Activated CD4-positive, alpha-beta T cell treated with anti-CD3 and anti-CD28 coated beads, Interleukin-2, amount 50 U/mL, for 1 hour (primary cell): ENCODE measurements at places on chromosomes 3 and 15.

DNA sequence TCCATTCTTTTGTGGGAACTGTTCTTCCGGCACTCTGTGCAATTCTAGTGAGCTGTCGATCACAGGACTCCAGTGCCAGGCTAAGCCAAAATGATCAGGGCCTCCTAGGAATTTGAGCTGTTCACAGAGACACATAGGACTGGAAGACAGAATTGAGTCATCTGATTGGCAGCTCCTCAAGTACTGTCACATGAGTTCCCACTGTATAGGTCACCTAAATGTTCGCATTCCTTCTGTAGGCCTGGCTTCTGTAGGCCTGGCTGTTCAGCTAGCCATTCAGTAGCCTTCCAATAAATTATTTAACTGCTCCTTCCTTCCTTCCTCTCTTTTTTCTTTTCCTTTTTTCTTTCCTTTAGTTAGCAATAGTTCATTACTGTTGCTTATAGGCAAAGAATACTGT is 4.3 kb downstream of the PROS1 start:
- no peak for DNase-seq

DNA sequence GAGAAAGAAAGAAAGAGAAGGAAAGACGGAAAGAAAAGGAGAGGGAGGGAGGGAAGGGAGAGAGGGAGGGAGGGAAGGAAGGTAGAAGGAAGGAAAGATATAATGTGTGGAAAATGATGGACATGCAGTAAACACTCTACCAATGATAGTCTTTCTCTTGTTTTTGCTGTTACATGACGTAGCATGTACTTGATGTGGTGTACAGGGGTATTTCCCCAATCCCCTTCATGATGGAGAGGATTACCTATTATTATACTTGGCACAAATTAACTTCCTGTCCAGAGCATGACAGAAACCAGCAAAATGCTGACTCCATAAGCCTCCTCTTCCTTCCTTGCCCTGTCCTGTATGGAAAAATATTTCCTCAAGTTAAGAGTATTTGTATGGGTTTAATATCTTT is 124.4 kb downstream of the B3GALNT1 start:
- DNase-seq, result no peak

- DNase-seq, result no peak
Measured at GRCh38 chr3:151330899-151331298, 1.6 kb upstream of the P2RY13 start.

DNA sequence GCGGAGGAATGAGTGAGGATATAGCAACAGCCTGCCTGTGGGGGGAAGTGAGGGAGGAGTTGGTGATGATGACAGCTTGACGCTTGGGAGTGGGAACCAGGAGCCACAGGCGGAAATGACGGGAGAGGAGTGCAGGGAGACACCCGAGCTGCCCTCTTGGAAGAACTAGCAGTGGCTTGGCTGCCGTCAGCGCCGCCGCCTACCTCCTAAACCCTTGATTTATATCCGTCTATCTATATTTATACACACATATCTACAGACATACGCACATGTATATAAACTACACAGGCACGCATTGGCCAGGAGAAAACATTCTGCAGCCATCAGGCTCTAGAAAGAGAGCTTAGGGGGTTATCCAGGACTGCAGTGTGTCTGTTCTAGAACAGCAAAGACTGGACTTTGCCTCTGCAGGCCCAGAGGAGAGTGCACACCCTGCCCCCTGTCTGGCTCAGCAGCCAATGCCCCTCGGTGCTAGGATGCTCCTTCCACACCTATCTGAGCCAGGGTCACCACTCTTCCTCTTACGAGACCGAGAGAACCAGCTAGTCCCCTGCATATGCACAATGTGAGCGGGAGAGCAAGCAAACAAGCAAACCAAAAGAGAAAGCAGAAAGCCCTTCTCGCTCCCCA is 45.3 kb upstream of the MAGEF1 start:
- no peak for DNase-seq

DNA sequence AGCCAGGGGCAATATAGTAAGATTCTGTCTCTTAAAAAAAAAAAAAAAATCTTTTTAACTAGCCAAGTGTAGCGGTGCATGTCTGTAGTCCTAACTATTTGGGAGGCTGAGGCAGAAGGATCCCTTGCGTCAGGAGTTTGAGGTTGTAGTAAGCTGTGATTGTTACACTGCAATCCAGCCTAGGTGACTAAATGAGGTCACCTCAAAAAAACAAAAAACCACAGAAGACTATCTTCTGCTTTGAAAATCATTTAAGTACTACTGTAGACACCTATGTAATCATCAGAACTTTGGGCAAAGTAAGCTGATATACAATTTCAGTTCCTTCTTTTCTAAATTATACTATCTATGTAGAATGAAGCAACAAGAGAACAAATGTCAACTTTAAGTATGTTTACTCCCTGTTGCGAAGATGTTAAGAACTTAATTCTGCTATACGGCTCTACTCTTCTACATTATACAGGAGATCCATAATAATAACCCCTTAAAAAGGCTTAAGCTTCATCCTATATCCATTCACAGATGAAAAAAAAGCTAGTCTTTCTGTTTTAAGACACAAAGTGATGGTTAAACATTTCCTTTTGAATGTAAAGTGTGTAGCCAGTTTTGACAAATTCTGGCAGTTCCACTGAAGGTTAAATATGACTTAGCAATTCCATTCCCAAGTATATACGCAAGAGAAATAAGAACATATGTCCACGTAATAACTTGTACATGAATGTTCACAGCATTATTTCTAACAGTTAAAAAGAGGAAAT is 15.2 kb downstream of the DAZL start:
- no peak for DNase-seq

DNA sequence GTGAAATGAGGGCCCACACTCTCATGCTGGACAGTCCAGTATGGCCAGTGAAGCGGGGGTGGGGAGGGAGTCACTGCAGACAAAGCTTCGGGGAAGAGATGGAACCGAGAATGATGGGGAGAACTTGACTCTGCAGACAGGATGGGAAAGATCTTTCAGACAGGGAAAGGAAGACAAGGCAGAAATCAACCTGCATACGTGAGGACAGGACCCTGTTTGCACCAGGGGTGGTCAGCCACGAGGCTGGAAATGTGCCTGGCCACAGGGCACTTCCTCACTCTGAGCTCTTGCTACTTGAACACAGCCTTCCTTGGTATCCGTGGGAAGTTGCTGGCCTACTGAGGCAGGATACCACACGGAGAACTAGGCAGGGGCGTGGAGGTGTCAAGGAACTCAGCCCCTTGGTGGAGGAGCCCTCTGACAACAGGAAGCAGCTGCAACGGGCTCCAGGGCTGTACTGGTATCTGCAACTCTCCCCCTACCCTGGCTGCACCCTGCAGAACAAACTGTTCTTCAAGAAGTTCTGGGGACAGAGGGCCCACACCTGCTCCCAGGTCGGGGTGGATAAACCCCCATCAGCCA is 9.3 kb upstream of the SRP14 start:
- DNase-seq, result no peak

GRCh38 chr3:20912406-20912805 is 726.4 kb upstream of the SGO1 start:
- no peak for DNase-seq

GRCh38 chr3:190375671-190376070 is 12.3 kb upstream of the CLDN16 start:
- DNase-seq, result no peak

- DNase-seq, result no peak
Measured at GRCh38 chr15:48645558-48646330, at the start of gene FBN1. Gene FBN1 (minus strand): TSS chr15:48645709. CDS start chr15:48644769, 940 bp downstream.

DNA sequence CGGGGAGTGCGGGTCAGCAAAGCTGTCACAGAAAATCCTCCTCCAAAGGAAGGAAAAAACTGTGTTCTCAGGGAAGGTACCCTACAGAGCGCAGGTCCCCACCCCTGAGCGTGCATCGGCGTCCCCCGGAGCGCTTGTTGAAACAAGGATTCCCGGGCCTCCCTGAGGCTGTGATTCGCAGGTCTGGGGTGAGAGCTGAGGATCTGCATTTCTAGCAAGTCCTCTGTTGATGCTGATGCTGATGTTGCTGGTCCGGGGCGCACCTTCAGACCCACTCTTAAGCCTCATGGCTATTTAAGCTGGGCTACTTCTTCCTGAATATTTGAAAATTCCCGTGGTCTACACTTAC is 226.2 kb upstream of the IGF1R start:
- DNase-seq, result no peak

DNA sequence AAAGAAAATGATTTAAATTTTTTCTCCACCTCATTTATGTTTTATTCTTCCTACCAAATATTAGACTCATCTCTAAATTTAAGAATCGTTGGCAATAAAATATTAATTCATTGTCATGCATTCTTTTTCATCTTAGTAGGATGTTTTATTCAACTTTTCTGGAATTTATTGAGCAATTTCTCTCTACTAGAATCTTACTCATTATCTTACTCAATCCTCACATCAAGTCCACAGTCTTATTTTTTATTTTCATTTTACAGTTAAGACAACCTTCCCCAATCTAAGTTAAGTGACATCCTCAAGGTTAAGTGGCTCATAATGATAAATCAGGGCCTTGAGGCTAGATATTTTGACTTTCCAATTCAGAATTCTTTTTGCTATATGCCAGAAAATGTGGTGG is 15.9 kb upstream of the ALDH1A2 start:
- DNase-seq, result no peak

DNA sequence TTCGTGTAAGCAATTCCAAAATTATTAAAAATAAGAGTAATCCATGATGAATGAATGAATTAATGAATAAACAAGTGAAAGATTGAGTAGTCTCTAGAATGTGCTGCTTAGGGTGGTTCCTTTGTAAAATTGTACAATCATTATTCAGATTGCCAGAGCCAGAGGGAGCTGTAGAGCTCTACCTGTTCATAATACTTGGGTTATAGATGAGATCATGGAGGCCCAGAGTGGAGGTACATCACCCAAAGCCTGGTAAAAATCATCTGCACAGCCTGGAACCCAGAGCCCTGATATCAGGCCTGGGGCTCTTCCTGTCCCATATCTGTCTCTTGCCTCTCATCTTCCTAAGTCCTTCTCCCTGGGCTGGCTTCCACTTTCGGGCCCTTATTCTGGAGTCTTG is 297.2 kb downstream of the RPLP1 start:
- no peak for DNase-seq

DNA sequence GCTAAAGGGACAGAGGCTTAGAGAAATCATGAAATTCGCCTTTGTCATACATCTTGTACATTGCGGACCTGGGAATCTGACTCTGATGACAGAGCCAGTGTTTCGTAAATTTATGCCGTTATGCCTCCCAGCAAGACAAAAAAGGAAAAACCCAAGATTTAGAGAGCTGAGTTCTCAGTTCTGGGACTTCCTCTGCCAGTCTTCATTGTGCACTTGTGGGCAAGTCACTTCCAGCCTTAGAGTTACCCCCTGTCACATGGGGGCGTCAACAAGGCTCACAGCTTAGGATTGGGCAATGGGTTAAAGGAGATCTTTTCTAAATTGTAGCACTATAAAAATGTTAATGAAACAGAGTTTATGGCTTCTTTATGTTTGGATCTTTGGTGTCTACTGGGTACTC is 41.9 kb upstream of the MITF start:
- DNase-seq, result no peak

GRCh38 chr15:42090370-42090769 is 4.0 kb downstream of the PLA2G4D start:
- DNase-seq, result no peak

DNA sequence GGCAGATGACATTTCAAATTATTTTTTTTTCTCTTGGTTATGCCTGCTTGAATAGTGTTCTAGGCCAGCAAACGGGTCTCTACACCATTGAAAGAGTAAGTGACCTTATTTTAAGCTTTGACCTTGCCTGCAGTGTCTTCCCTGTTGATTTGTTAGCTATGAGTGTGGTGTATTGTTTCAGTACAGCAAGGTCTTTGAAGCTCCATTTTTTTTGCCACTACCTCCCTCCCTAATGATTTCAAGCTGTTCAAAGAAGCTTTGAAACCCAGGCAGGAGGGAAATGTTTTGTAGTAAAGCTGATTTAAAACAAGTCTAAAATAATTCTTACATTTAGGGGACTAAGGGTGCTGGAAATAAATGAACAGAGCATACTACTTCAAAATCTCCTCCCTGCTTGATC is 1249.8 kb downstream of the ROBO1 start:
- no peak for DNase-seq

DNA sequence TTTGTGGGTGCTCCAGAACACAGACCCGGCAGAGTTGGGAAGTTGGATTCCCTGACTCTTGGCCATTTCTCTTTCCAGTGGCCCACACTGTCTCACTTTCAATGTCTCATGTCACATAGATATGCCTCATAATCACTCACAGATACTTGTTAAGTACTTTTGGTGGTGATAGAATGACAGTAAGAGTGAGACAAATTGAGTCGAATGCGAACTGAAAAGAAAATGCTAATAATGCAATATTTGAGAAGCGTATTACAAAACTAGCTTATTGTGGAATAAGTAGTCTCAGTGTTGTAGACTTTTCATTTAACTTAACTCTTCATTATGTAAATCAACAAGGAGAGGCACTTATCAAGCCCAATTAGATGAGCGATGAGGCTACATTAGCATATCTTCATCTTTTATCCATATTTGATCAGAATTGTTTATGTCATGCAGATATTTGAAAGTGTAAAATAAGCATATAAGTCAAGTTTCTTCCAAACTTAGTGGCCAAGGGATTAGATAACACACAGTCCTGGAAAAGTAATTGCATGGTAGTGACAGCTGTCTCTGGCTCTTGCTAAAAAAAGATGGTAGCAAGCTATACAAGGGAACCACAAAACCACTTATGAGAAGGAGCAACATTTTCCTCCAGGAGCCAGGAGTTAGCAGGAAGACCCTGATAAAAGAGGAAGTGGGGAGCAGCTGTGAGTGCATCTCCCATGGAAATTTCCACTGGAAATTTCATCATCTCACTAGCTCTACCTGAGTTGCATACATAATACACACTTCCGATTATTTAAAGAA is 243.6 kb downstream of the ARRDC4 start:
- DNase-seq, result no peak

DNA sequence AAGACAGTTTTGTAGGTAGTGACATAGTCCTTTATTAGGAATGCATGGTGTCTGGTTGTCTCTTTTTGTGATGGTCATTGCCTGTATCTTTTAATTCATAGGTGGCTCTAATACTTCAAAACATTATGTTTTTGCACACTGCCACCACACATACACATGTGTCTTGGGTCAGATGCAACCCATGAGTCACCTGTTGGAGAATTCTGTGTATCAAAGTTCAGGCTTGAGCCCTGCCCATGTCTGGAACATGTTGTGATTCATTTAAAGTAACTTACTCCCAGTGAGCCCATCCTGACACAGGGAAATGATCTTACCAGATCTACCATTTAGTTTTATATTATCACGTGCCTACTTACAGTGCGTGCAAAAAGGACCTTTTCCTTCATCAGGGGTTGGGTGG is 142.7 kb downstream of the GHSR start:
- DNase-seq, result no peak
